Panc1 (cell line): ENCODE measurements at places on chromosomes 1 and 21. TPM values are rescaled to one million over a fixed set of nuclear protein-coding genes. Genes with fewer than 3 reads are reported as not detected.

The OR2T2 gene
- total RNA-seq: not detected

The HMGCS2 gene
- total RNA-seq: 0.33 TPM

The EDARADD gene
- total RNA-seq: 35.4 TPM

- no peaks in the 10 kb centered on the region for H3K36me3 ChIP-seq
- no peak overlapping the region for H3K27ac ChIP-seq
- DNase-seq: no peak
- H3K4me3 ChIP-seq: no peak overlapping the region
Observed at GRCh38 chr1:174077749-174078490, 55.8 kb upstream of the RC3H1 start.

- no peak overlapping the region for H3K4me3 ChIP-seq
- no peaks in the 10 kb centered on the region for H3K4me1 ChIP-seq
- DNase-seq: no peak
- H3K27ac ChIP-seq: no peak overlapping the region
- H3K27me3 ChIP-seq: peaks cover 2% of the 10 kb centered on the region; the same call in 1 of the 2 replicates
- no peaks in the 10 kb centered on the region for H3K36me3 ChIP-seq
Observed at GRCh38 chr21:46021398-46021797, 39.8 kb downstream of the COL6A1 start.

DNA sequence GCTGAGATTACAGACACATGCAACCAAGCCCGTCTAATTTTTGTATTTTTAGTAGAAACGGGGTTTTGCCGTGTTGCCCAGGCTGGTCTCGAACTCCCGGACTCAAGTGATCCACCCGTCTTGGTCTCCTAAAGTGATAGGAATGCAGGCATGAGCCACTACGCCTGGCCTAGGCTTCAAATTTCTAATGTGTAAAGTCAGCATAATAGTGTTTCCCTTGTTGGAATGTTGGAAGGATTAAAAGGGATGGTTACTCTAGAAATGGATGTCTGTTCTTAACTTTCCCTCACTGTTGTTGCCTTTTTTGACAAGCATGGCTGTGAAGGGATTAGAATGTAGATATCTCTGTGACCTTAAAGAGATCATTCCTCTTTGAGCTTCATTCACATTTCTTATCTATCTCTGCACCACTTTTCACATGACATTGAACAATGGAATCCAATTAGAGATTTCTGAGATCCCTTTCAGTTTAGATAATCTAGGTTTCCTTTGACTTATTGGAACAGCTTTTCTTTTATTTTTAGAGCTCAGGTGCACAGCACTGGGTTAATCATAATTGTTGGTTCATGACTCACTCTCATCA, 33.7 kb downstream of the NFASC start:
- no peak overlapping the region for H3K27ac ChIP-seq
- no peaks in the 10 kb centered on the region; the same call in 1 of the 2 replicates for H3K27me3 ChIP-seq
- H3K4me1 ChIP-seq: no peaks in the 10 kb centered on the region
- no peaks in the 10 kb centered on the region for H3K36me3 ChIP-seq
- DNase-seq: no peak
- no peak overlapping the region for H3K4me3 ChIP-seq

- no peak overlapping the region for H3K27ac ChIP-seq
- H3K36me3 ChIP-seq: peaks cover 3% of the 10 kb centered on the region; the same call in 1 of the 2 replicates
- H3K27me3 ChIP-seq: no peaks in the 10 kb centered on the region
- no peak for DNase-seq
- H3K4me1 ChIP-seq: no peaks in the 10 kb centered on the region
Observed at GRCh38 chr21:25757531-25757930, 22.8 kb downstream of the GABPA start.

GRCh38 chr1:205024679-205025078, 18.3 kb upstream of the CNTN2 start:
- no peak overlapping the region for H3K4me3 ChIP-seq
- DNase-seq: no peak
- H3K27ac ChIP-seq: no peak overlapping the region
- no peaks in the 10 kb centered on the region for H3K4me1 ChIP-seq
- H3K36me3 ChIP-seq: no peaks in the 10 kb centered on the region

The YOD1 gene
- total RNA-seq: 7.1 TPM

- no peak for DNase-seq
- no peak overlapping the region for H3K27ac ChIP-seq
- no peaks in the 10 kb centered on the region for H3K36me3 ChIP-seq
Observed at GRCh38 chr1:41340655-41341364, 20.4 kb upstream of the FOXO6 start.

DNA sequence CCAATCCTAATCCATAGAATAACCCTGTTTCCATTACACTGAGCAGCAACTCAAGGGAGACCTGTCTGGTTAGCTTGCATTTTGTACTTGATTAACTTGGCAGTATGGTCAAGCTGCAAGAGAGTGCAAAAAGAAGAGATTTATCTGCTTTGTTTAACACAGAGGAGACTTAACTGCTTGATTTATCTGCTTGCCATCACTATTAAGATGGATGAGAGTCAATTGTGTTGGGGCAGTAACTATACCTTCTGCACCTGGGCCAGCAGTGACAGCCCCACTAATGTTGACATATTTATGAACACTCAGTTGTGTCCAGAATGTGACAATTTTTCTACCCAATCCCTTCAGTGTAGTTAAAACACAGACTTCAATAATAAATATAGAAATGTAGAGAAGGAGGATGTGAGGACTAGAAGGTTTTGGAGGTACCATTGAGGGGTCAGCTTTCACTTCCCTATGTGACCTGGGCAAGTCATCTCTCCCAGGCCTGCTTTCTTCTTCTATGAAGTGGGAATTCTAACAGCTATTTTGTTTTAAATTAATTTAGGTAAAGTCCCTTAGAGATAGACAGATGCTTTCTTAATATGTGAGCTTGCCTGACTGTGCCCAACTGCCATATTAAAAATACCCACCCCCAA, 159.1 kb upstream of the KCNK2 start:
- no peak overlapping the region for H3K4me3 ChIP-seq
- H3K36me3 ChIP-seq: no peaks in the 10 kb centered on the region
- no peak for DNase-seq
- no peaks in the 10 kb centered on the region for H3K27me3 ChIP-seq

DNA sequence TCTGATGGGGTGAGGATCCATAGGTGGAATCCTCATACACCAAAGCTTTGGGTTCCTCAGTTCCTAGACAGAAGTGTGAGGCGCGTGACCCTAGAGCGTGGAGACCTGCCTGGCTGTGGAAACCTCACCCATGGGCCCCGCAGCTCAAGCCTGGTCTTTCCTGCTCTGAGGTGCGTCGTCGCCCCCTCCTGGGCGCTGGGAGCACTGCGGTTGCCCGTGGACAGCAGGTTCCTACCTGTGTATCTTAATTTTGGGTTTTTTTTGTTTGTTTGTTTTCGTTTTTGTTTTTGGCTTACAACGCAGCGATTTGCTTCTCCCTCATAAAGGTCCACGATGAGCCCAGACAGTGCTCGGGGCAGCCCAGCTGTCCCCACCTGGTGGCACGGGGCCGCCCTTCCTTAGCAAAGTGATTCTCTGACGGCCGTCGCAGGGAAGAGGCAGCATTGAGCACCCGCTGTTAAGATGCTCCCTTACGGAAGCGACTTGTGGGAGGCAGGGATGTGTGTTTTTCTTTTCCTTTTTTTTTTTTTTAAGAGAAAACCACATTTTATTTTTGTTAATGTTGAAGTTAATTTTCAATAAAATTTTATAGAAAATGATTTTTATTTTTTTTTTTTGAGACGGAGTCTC, 36.5 kb upstream of the TRAPPC10 start:
- no peaks in the 10 kb centered on the region for H3K4me1 ChIP-seq
- no peaks in the 10 kb centered on the region for H3K27me3 ChIP-seq
- no peak overlapping the region for H3K27ac ChIP-seq
- no peak overlapping the region for H3K4me3 ChIP-seq

- no peaks in the 10 kb centered on the region for H3K27me3 ChIP-seq
- H3K4me1 ChIP-seq: no peaks in the 10 kb centered on the region
- no peak overlapping the region for H3K4me3 ChIP-seq
- no peak for DNase-seq
Observed at GRCh38 chr1:71587961-71588360, 507.1 kb upstream of the ZRANB2 start.

DNA sequence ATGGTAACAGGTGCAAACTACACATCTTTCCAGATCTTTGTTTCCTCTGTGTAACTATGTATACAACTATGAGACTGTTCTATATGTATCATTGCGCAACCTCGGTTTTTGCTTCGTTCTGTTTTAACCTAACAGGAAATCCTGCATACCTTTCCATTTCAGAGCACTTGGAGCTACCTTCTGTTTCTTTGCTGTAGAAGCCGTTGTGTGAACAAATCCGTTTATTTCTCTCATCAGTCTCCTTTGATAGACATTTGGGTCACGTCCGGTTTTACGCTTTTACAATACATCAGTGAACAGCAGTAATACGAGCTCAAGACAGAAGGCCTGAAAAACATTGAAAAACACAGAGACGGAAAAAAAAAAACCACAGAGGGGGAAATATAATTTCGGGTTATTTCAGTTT, 10.5 kb downstream of the ATP5IF1 start:
- no peak for DNase-seq
- H3K27ac ChIP-seq: peak overlapping the region; percentile 88
- H3K4me3 ChIP-seq: peak overlapping the region; percentile 81
- H3K36me3 ChIP-seq: no peaks in the 10 kb centered on the region

DNA sequence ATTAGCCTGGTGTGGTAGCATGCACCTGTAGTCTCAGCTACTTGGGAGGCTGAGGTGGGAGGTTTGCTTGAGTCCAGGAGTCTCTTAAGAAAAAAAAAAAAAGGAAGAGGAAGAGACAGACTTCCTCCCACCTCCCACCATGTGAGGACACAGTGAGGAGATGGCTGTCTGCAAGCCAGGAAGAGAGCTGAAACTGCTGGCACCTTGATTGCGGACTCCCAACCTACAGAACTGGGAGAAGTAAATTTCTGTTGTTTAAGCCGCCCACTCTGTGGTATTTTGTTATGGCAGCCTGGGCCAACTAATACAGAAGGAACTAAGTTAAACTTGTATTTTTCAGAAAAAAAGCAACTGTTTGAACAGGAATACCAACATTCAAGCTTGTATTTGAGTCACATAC, 21.7 kb downstream of the DOP1B start:
- no peaks in the 10 kb centered on the region for H3K27me3 ChIP-seq
- no peak overlapping the region for H3K4me3 ChIP-seq
- H3K27ac ChIP-seq: no peak overlapping the region
- H3K4me1 ChIP-seq: no peaks in the 10 kb centered on the region
